Stimulated activated CD4-positive, alpha-beta T cell treated with anti-CD3 and anti-CD28 coated beads, Interleukin-12 subunit alpha, Interleukin-12 subunit beta, amount 100 ng/mL, for 24 hours (primary cell): ENCODE measurements at places on chromosomes 6 and 20.

- no peak for DNase-seq
These were observed 202.8 kb upstream of the BTBD3 start for GRCh38 chr20:11714886-11715285.

GRCh38 chr6:7594579-7595125 is 4.7 kb downstream of the SNRNP48 start:
- no peak for DNase-seq

DNA sequence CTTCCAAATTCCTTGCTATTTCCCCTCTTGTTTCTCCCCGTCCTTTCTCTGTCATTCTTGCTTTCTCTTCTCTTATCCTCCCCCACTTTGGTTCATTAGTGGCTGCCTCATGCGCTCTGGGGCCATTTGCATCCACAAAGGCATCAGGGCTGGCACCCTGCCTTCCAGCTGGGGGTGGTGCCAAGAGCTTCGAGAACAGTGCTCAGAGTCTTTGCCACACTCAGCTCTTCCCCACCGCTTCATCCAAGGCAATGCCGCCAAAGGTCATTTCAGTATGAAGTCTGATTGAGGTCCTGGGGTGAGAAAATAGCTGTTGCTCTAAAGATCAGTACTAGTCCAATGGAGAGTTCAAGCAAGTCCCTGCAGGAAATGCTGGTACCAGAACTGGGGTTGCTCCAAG is 22.7 kb downstream of the OLIG3 start:
- no peak for DNase-seq

GRCh38 chr6:169592558-169592957 is 109.3 kb downstream of the WDR27 start:
- DNase-seq, result no peak

GRCh38 chr20:49590163-49591017 is 22.5 kb upstream of the PTGIS start:
- DNase-seq, result no peak

DNA sequence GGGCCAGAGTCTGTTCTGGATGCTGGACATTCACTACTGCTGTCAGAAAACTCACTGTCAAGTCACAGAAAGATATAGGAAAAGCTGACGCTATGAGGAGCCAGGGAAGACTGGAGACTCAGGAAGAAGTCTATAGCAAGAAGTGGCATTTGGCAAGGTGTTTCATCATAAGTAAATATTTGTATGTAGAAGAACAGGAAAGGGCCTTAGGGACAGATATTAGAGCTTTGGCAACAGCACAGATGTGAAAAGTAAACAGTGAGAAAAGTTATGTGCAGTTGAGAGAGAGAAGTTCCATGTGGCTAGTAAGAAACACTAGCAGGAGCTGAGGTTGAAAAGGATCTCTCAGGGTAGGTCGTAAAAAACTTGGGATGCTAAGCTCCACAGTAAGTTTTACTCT is 868.9 kb downstream of the PHF3 start:
- no peak for DNase-seq

GRCh38 chr6:125974214-125974866 is 12.0 kb upstream of the TRMT11 start:
- no peak for DNase-seq

GRCh38 chr20:443223-443775 is 19.0 kb downstream of the TBC1D20 start:
- no peak for DNase-seq

- DNase-seq, result no peak
These were observed 184.7 kb upstream of the PREP start for GRCh38 chr6:105587349-105588122.

- DNase-seq, result no peak
These were observed 10.1 kb downstream of the SAMHD1 start for GRCh38 chr20:36941401-36941835.

GRCh38 chr6:100693249-100693927 is 187.7 kb downstream of the ASCC3 start:
- no peak for DNase-seq

GRCh38 chr6:140494321-140495108 is 1120.1 kb upstream of the CITED2 start:
- DNase-seq, result no peak

DNA sequence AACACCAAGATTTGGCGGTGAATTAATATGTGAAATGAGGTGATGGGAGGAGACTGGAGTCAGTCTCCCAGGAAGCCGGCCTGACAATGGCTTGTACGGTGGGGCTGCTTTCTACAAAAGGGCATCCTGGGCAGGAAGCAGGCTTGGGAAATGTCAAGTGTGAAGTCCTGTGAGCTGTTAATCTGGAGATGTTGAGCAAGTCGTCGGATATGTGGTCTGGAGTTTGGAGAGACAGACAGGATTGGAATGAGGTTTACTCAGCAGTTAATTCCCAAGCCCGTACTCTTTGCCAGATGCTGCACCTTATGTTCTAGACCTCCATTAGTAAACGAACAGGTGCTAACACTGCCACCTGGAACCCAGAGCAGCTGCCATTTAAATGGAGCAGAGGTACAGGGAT is 107.7 kb upstream of the FOXC1 start:
- no peak for DNase-seq

GRCh38 chr20:10673176-10673841 is 490 bp downstream of the JAG1 start:
- no peak for DNase-seq

DNA sequence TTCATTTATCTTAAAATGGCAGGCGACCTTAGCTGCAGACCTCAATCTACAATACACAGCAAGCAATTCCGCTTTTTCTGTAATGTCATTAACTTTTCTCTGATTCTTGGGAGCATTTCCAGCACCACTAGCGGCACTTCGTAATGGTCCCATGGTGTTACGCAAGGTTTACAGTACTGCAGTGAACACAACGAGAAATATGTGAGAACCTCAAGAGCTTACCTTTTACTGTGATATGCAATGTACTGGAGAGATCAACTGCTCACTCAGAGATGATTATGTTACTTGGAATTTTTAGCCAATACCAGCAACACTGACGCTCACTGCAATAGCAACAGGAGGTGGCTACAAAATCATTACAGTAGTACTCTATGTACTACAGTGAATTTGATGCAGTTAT is 2.8 kb upstream of the CEP43 start:
- no peak for DNase-seq

- DNase-seq, result no peak
These were observed 79.7 kb upstream of the FOXP4 start for GRCh38 chr6:41466437-41466990.

DNA sequence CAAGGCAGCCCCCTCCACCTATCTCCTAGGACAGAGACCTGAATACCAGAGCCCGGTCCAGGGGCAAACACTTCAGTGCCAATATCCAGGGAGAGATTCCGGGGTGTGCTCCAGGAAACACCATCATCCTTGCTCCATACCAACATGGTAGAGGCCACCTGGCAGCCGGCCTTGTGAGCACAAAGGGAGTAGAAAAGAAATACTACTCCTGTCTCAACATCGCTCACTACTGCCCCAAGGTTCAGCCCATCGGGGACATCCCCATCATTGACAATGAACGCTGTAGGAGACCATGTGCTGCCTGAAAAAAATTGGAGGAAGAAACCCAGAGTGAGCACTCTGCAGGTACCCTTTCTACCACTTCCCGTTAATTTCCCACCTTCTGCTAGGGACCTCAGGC is 1.5 kb downstream of the NEU1 start:
- DNase-seq, result no peak

- DNase-seq, result no peak
These were observed 191.9 kb upstream of the SLC35B3 start for GRCh38 chr6:8627085-8627861.

- no peak for DNase-seq
These were observed 32.2 kb downstream of the PYGB start for GRCh38 chr20:25280051-25280573.

GRCh38 chr6:41455818-41456217 is 90.4 kb upstream of the FOXP4 start:
- DNase-seq, result no peak
